ENCODE measurements at places on chromosomes 5 and 9. TPM values are rescaled to one million over a fixed set of nuclear protein-coding genes. Genes with fewer than 3 reads are reported as not detected.

DNA sequence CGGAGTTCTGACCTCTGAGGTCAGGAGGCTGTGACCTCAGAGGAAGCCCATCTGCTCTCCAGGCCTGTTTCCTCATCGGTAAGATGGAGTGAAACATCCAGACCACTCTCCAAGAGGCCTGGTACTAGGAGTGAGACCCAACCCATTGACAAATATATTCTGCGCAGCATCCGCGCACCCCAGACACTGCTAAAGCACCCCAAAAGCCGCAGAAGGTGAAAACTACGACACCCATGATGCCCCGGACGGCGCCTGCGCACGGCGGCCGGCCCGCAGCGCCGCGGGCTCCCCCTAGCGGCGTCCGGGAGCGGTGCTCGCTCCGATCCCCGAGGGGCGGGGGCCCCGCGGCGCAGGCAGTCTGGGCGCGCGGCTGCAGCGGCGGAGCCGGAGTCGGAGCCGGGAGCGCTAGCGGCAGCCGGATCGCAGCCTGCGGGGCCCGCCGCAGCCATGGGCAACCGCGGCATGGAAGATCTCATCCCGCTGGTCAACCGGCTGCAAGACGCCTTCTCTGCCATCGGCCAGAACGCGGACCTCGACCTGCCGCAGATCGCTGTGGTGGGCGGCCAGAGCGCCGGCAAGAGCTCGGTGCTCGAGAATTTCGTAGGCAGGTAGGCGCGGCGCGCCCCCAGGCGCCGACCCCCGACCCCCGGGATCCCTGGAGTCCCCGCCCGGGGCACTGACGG is at the start of gene DNM1:
DNM1 (plus strand) TSS at position 356 of the 683 bp plus-strand sequence; CDS start at position 448, 92 bp downstream.
- H3K36me3 ChIP-seq: no peaks in the 10 kb centered on the region
- peak; percentile 77 for DNase-seq
- peak within 1 kb of the TSS; percentile 58 for H3K4me3 ChIP-seq
- H3K27ac ChIP-seq: peak within 1 kb of the TSS; percentile 47
- peaks cover 13% of the 10 kb centered on the region for H3K27me3 ChIP-seq
- peaks cover 14% of the 10 kb centered on the region for H3K4me1 ChIP-seq

DNA sequence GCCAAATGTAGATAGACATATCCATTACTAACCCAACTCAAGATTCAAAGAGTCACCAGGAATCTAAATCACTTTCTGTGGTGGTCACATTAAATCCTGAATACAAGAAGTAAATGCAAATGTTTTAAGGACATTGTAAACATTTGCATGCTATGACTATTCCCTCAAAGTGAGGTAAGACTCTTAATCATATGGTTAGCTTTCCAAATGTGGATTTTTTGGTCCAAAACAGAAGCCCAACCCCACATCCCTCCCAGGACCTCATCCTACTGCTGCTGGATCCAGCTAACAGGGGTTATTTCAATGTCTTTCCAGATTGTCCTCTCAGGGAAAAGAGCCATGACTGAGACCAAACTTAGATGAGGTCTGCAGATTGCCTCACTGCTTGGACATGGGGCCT is 228.1 kb upstream of the PANK3 start:
- H3K4me3 ChIP-seq: no peak overlapping the region
- no peak overlapping the region for H3K27ac ChIP-seq
- no peak for DNase-seq

- H3K4me1 ChIP-seq: peaks cover 37% of the 10 kb centered on the region
- no peak overlapping the region for H3K4me3 ChIP-seq
- no peaks in the 10 kb centered on the region for H3K27me3 ChIP-seq
- peak; percentile 60 for DNase-seq
Observed at GRCh38 chr5:75023368-75024159, 28.8 kb downstream of the GCNT4 start.

FRMD3 gene
- total RNA-seq: 0.68 TPM

GRCh38 chr5:137833463-137833862 is 34.2 kb upstream of the MYOT start:
- H3K36me3 ChIP-seq: no peaks in the 10 kb centered on the region
- no peak for DNase-seq
- H3K4me3 ChIP-seq: no peak overlapping the region
- H3K27ac ChIP-seq: no peak overlapping the region
- no peaks in the 10 kb centered on the region for H3K4me1 ChIP-seq

DNA sequence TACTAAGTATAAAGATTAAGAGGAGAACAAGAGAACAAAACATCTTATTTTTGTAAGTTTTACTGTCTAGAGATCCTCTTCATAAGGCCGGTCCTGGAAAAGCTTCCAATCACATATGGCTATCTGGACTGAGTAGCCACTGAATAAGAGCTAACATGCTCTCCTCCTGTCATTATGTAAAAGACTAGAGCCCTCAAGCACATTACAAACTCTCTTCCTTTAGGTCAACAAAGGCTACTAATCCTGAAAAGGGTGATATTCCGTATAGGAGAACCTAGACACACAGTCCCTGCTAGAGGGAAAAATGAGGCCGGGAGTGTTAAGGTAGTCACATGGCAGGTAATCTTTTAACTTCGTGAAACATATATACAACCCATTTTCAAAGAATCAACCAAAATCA is 665.6 kb downstream of the EFNA5 start:
- no peak overlapping the region for H3K4me3 ChIP-seq
- no peak for DNase-seq
- no peaks in the 10 kb centered on the region for H3K27me3 ChIP-seq
- H3K4me1 ChIP-seq: no peaks in the 10 kb centered on the region
- H3K27ac ChIP-seq: no peak overlapping the region
- H3K36me3 ChIP-seq: no peaks in the 10 kb centered on the region

LIFR gene
- not detected for total RNA-seq

SLC6A7 gene
- not detected for total RNA-seq

PCDHB9 gene
- not detected for total RNA-seq

BTNL3 gene
- total RNA-seq: not detected

GRCh38 chr5:16780325-16780724 is 155.8 kb downstream of the MYO10 start:
- no peak for DNase-seq
- H3K36me3 ChIP-seq: no peaks in the 10 kb centered on the region
- no peaks in the 10 kb centered on the region for H3K4me1 ChIP-seq
- no peak overlapping the region for H3K27ac ChIP-seq

GRCh38 chr5:114924769-114925168 is 244.9 kb downstream of the TRIM36 start:
- no peak for DNase-seq
- H3K27ac ChIP-seq: no peak overlapping the region
- no peaks in the 10 kb centered on the region for H3K4me1 ChIP-seq
- H3K27me3 ChIP-seq: no peaks in the 10 kb centered on the region

DNA sequence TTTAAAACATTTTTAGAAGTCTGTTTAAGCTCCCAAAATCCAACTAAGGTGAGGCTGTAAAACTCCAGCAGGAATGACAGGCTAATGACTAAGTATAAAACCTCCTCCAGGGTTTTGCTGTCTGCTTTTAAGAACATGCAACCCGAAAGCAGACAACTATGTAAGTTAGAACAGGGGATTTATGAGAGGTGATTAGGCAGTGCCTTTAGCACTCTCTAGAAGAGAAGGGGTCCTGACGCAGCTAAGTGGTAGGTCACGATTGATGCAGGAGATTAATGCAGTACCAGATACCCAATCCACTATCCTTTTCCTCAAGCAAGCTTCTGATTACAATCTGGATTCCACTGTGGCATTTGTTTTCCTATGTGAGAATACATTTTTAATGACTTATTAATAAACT is 25.9 kb downstream of the HOMER1 start:
- no peaks in the 10 kb centered on the region for H3K36me3 ChIP-seq
- H3K27me3 ChIP-seq: no peaks in the 10 kb centered on the region
- no peak for DNase-seq
- no peak overlapping the region for H3K27ac ChIP-seq

DNA sequence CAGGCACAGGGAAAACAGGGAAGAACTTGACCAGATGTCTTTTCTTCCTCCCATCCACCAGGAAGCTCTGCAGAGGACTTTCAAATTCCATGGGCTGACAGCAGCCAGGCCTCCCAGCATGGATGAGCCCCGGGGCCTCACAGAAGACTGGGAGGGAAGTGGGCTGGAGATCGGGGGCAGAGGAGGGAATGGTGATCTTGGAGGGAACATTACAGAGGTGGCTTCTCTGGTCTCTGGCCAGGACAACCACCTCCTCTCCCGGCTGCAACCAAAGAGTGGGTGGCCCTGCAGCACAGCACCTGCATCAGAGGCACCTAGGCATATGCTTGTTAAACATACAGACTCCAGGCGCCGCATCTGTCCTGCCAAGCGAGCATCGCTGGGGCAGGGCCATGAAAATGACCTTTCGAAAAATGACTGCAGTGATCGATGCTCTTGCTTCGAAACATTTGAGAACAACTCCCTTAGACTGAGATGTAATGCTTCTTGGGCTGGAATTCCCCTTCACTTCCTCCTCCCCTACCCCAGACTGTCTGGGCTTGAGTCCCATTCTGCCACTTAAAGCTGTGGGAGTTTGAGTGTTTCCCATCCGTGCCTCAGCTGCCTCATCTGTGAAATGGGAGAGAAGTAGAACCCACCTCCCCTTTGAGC is 68.7 kb upstream of the UNC5A start:
- no peak overlapping the region for H3K4me3 ChIP-seq
- H3K27me3 ChIP-seq: peaks cover 39% of the 10 kb centered on the region
- DNase-seq: no peak
- no peaks in the 10 kb centered on the region for H3K36me3 ChIP-seq
- peaks cover 20% of the 10 kb centered on the region for H3K4me1 ChIP-seq

- no peak overlapping the region for H3K4me3 ChIP-seq
- DNase-seq: no peak
- H3K27me3 ChIP-seq: no peaks in the 10 kb centered on the region
- no peaks in the 10 kb centered on the region for H3K36me3 ChIP-seq
- no peaks in the 10 kb centered on the region for H3K4me1 ChIP-seq
- H3K27ac ChIP-seq: no peak overlapping the region
Observed at GRCh38 chr9:18905028-18905882, 127.8 kb downstream of the SAXO1 start.

GRCh38 chr5:56094579-56095361 is 100.0 kb upstream of the IL6ST start:
- H3K4me3 ChIP-seq: no peak overlapping the region
- peaks cover 80% of the 10 kb centered on the region for H3K4me1 ChIP-seq
- H3K36me3 ChIP-seq: no peaks in the 10 kb centered on the region
- DNase-seq: no peak
- H3K27ac ChIP-seq: no peak overlapping the region

DNA sequence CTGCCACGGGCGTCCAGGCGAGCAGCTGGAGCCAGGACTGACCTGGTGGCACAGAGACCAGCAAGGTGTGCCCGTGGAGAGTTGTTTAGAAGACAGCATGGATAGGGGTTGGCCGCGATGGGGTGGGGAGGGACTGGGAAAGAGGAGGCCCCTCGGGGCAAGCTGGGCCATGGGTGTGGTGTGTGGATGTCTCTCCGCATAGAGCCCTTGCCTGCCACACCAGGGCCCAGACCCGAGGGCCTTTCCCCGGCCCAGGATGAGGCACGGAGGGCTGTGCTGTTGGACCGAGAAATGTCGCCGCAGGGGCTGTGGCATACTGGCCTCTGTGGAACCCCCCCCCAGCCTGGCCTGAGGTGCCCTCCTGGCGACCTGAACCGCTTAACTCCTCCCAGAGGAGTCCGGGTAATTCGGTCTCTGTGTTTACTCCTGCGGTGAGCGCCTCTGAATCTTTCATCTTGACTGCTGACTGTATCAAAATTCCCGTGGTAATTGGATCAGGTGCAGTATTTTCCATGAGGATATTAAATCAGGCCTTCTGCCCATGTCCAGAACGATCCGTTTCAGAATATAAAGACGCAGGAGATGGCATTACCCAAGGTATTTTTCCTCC is 22.5 kb upstream of the LAMC3 start:
- H3K4me3 ChIP-seq: no peak overlapping the region
- H3K27me3 ChIP-seq: peaks cover 45% of the 10 kb centered on the region
- H3K4me1 ChIP-seq: no peaks in the 10 kb centered on the region
- no peaks in the 10 kb centered on the region for H3K36me3 ChIP-seq
- H3K27ac ChIP-seq: no peak overlapping the region
- DNase-seq: no peak

DNA sequence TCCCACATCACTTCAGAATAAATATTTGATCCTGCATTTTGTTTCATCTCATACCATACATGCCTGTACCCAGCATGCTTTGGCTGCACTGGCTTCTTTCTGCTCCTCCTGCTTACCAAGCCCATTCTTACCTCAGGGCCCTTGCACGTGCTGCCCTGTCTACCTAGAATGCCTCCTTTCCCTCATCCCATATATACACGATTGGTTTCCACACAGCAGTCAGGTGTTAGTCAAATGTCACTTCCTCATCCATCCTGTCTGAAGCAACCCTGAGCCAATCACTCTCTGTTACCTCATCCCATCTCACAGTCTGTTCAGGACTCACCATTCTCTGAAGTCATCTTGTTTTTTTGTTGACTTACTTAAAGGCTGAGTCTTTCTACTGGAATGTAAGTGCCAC is 30.3 kb downstream of the CAST start:
- H3K27ac ChIP-seq: no peak overlapping the region
- peaks cover 4% of the 10 kb centered on the region for H3K36me3 ChIP-seq
- no peak for DNase-seq
- H3K4me3 ChIP-seq: no peak overlapping the region
- no peaks in the 10 kb centered on the region for H3K4me1 ChIP-seq
- no peaks in the 10 kb centered on the region for H3K27me3 ChIP-seq

DNA sequence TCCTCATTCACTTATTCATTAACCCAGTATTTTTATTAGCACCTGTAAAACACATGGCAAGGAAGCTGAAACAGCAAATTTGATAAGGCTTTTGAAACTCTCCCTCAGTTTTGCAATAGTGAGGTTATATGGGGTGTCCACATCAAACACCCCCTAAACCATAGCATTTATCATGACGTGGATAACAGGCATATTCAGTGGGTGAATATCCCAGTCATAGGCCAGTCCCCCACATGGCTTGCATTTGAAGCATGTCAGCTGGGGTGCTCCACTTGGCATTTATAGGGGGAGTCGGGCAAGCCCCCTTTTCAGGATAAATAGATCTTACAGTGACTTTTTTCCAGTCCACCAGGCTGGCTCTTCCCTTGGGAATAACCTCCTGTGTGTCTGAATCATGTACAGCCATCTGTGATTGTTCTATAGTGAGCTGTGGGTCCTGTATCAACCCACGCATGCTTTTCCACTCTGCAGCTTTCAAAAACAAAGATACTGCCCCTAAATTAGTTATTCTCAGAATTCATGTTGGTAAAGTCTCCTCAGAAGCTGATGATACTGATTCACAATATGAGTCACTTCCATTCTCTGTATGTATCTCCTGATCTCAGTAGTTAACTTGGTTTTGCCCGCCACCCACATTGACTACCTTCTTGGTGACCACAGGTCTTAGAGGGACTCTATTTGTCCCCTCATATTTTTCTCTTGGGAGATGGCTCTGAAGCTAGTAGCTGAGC is 84.4 kb upstream of the SPIN1 start:
- H3K36me3 ChIP-seq: no peaks in the 10 kb centered on the region
- no peaks in the 10 kb centered on the region for H3K4me1 ChIP-seq
- no peak overlapping the region for H3K27ac ChIP-seq
- H3K27me3 ChIP-seq: no peaks in the 10 kb centered on the region
- H3K4me3 ChIP-seq: no peak overlapping the region

- H3K4me3 ChIP-seq: no peak overlapping the region
- peak; percentile 44 for DNase-seq
- H3K27me3 ChIP-seq: no peaks in the 10 kb centered on the region
- H3K4me1 ChIP-seq: peaks cover 22% of the 10 kb centered on the region
- H3K27ac ChIP-seq: no peak overlapping the region
Observed at GRCh38 chr5:173618927-173619519, 2.6 kb upstream of the BOD1 start.

UBE2QL1 gene
- total RNA-seq: not detected
